ENCODE measurements at places on chromosomes 1 and 21.
A peak's percentile ranks its signal among the peaks of the same experiment; 100 is the strongest.

GRCh38 chr1:58809325-58810010 is 25.6 kb upstream of the JUN start:
- DNase-seq = no peak

DNA sequence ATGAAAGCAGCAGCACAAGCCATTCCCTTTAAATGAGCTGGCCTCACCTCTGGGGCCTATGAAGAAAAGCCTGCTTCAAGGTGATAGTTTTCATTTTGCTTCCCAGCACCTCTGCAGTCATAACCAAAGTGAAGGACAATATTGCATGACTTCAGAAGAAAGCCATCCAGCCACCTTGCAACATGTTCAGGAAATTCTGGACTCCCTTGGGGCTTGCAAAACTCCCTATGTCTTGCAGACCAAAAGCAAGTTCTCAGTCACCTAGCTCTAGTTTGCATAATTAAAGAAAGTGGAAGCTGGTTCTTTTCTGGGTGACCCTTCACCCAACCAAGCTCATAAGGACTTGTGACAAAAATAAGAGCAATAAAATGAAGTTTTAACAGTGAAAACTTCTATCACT is 87.6 kb downstream of the GFI1 start:
- no peak for DNase-seq

- DNase-seq = no peak
Observed at GRCh38 chr1:200528858-200529606, 91.5 kb downstream of the KIF14 start.

- DNase-seq = no peak
Observed at GRCh38 chr21:32306021-32306780, 7.5 kb downstream of the MRAP start.

- DNase-seq = peak; percentile 14
Observed at GRCh38 chr1:44609412-44609767, 64.9 kb downstream of the TMEM53 start.

- no peak for DNase-seq
Observed at GRCh38 chr1:15950302-15950701, 25.6 kb downstream of the ZBTB17 start.

DNA sequence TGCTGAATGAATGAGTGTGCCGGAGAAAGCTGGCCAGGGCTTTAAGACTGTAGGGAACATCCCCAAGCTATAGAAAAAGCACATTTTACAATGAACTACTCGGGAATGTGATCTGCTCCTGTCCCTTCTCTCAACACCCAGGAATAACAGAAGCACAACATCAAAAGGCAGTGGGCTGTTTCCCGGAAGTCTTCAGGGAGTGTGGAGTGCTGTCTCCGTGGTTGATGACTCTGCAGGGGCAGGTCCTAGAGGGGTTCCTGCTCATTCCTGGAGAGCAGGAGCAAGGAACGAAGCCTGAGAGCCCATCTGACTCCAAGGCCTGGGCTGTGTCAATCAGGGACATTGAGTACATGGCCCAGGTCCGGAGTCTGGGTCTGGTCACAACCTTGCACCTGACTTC is 4.9 kb upstream of the IL22RA1 start:
- no peak for DNase-seq

GRCh38 chr1:21491488-21492355 is 17.5 kb upstream of the ALPL start:
- DNase-seq = no peak

GRCh38 chr21:15692711-15693110 is 37.1 kb upstream of the USP25 start:
- no peak for DNase-seq

GRCh38 chr1:152397474-152397873 is 16.6 kb downstream of the CRNN start:
- DNase-seq = no peak

- DNase-seq = no peak
Observed at GRCh38 chr1:158933621-158934020, 2.3 kb downstream of the PYHIN1 start.

All from stimulated activated naive CD4-positive, alpha-beta T cell (primary cell).